ENCODE measurements at places on chromosomes 12 and 14. TPM values are rescaled to one million over a fixed set of nuclear protein-coding genes. Genes with fewer than 3 reads are reported as not detected.

The INSM2 gene
- total RNA-seq: not detected

DNA sequence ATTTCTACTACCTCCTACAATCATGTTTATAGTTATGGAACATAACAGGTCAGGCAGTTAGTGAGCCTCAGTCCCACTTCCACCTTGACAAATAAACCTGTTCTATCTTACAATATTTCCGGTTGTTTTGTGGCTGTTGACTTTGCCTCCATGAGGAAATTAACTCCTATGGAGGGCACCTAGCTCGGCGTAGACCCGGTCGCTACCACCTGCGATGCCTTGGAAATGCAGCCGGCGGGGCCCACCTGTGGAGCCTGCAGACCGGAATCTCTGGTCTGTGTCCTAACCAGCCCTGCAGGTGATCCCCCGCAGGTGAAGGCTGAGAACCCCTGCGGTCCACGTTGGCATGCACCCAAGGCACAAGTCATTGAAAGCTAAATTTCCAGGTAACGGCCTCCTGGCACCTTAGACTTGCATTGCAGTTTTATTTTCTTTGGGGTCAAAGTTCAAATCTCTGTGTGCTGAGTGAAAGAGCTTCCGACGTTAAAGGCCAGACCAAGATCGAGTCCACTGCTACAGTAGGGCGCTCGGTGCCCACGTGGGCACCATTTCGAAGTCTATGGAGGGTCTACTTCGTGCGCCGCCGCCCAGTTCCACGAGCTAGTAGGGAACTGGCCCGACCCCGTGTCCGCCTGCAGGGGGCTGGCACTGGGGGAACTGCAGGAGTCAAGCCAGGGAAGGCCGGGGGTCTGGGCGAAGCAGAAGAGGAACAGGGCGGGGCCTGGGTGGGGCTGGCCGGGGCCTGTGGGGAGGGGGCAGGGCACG is 782 bp upstream of the PIWIL1 start:
- DNase-seq: no peak

DNA sequence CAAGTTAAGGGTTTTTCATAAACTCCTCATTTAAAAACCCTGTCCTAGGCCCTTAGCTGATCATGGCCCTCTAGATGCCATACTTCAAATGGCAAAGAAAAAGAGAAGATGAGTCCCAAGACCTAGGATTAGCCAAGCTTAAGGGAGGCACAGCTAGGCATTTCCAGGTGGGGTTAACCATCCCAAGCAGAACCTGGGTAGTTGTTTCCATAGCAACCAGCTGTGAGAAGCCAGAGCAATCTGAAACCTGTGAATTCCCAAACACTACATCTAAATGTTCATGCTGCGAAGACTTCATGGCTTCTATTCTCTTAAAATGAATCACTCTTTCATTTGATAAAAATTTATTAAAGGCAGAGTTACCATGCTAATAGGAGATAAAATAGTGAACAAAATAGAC is 372.9 kb downstream of the C12orf50 start:
- DNase-seq: no peak

DNA sequence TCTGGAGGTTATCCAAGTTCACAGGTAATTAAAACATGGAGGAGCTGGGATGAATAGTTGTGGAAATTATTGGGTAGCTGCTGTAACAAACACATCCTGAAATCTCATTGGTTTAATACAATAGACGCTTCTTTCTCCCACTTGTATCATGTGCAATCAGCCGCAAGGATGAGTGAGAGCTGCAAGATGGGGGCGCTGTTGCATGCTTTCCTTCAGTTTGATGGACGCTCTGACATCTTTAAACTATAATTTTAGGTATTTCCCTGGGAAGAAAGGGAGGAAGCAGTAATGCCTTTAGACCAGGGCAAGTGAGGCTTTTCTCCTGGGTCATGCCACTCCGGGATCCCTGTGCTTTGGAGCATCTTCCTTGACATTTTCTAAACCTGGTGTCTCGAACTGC is 178.7 kb downstream of the PAWR start:
- DNase-seq: no peak

DNA sequence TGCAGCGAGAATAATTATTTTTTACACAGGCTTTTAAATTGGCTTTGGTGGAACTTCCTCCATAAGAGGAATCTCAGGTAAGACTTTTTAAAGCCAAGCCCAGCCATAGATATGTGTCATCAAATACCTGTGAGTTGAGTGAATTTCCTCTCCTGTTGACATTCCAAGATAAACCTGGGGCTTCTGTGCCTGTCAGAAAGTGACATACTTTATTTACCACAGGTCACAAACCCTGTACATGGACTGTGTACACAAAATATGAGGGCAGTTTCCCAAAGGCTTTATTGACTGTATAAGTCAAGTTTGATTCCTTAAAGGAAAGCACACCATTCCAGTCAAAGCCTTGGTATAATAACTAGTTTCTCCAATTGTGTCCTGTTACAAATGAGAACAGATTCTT is 25.9 kb upstream of the SRSF5 start:
- DNase-seq: no peak

The SMCO2 gene
- not detected for total RNA-seq

The CIROP gene
- total RNA-seq: not detected

DNA sequence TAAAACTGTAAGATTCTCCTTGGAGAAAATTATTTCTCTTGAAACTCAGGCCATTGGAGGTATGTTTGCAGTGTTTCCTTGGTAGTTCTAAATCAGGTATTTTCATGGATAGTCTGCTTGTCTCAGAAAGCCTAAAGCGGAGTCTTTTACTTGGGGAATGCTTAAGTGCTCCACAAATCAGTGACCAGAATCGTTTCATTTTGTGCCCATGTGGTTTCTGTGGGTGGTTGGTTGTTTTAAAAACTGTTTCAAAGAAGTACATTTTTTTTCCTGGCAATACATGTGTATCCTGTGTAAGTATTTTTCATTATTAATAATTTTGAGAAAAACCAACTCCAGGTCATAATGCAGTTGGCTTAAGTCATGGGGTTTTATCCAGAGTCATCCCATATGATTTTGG is 33.6 kb downstream of the CCDC91 start:
- no peak for DNase-seq

DNA sequence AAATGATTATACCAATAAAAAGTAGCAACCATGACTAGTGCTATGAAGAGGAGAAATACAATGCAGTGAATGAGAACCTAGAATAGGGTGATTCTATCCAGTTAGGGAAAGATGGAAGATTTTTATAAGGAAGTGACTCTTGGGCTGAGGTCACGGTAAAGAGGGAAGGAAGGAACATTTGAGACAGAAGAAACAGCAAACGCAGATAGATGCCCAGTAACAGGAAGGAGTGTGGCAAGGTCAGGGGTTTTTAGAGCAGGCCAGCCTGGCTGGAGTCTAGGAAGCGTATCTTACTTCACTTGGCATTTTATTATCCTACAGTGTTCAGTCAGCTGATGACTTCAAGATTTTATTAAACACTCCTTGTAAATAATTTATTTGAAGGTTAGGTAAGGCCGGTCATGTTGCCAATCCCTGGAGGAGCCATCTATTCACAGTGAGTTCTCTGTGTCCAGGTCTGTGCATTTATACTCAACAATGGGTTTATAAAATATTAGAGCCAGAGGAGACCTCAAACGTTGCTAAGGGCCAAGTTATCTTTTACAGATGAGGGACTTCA is 170.6 kb downstream of the PRKCH start:
- DNase-seq: no peak

All from tongue (tissue), 3 donors.